Hematopoietic multipotent progenitor cell treated with erythropoietin and hydrocortisone succinate and interleukin-3 and kit ligand, for 4 days (in vitro differentiated cells): ENCODE measurements at places on chromosomes 12 and 14.

GRCh38 chr14:74207943-74208342, 31.3 kb upstream of the VSX2 start:
- peak; percentile 31 for DNase-seq

DNA sequence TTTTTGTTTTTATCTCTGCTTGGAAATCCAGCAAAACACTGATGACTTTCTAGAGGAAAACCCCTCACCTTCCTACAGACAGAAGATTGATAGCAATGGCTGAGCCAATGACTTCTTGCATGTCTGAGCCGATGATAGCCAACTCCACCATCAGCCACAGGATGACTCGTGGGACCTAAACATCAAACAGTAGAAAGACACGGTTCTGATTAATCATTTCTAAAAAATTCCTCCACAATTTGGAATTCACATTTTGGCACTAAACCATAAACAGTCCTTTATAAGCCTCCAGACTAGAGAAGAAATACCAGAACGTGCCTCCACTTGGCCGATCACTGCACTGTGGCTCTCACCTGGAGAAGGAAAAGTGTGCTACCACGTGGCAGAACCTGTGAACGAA, 25.9 kb downstream of the SLC11A2 start:
- no peak for DNase-seq

DNA sequence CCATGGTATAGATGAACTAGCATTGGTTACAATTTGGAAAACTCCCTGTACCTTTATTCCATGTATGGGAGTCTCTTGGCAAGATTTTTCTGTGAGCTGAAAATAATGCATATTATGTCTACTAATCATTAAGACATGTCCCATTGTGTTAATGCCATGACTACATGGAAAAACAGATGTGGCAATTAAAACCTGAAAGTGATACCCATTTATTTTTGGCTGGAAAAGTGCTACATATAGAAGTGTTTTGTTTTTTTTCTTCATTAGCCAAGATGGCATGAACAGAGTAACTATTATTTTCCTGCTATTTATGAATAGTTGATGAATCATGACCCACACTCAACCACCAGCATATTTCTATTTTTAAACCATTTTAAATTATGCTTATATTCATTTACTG, 58.2 kb downstream of the ALG10B start:
- no peak for DNase-seq

GRCh38 chr12:10331642-10332239, 24.1 kb downstream of the KLRD1 start:
- DNase-seq, result peak; percentile 83

- DNase-seq, result peak; percentile 4
Observed at GRCh38 chr14:98131406-98131805, 1140.6 kb downstream of the BCL11B start.

DNA sequence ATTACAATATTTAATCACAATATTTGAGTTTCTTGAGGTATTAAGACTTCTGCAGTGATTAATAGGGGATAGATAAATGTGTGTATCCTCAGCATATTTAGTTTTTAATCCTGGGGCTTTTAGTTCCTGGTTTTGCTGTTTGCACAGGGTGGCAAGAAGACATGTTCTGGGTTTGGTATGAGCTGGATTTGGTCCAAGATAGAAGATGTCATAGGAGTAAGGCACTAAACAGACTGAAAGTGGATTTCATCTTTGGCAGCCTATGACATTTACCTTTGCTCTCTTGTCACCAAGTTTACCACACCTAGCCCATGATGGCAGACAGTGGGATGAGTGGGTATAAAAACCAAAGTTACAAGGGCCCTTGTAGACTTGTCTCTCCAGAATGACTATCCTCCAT, 168.2 kb downstream of the LRRK2 start:
- DNase-seq, result no peak

DNA sequence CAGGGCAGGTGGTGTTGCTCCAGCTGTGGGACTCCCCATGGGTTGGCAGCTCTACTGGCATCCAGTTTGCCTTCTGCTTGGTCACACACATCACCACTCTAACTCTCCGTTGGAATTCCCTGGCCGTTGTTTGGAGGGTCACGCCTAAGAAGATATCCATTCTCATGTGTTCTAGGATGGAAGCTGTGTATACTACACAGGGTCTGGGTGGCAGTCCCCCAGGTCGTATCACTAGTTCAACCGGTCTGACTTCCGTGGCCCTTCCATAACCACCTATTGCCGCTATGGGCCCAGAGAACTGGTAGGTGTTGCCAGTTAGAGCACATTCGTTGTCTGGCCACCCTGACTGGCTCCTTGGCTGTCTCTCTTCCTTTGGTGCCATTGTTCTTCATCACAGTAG, 456.3 kb downstream of the TMEM121 start:
- no peak for DNase-seq

- no peak for DNase-seq
Observed at GRCh38 chr12:117026343-117026742, 72.9 kb downstream of the TESC start.

GRCh38 chr12:43812926-43813325, 6.8 kb upstream of the TWF1 start:
- DNase-seq, result no peak

GRCh38 chr12:69951108-69951507, 126.1 kb downstream of the MYRFL start:
- DNase-seq, result no peak

- DNase-seq, result no peak
Observed at GRCh38 chr12:63963868-63964267, 119.4 kb downstream of the SRGAP1 start.

GRCh38 chr12:132493482-132494178, 3.7 kb downstream of the FBRSL1 start:
- DNase-seq, result no peak

GRCh38 chr14:70050136-70050535, 138.6 kb downstream of the SLC8A3 start:
- DNase-seq, result no peak

DNA sequence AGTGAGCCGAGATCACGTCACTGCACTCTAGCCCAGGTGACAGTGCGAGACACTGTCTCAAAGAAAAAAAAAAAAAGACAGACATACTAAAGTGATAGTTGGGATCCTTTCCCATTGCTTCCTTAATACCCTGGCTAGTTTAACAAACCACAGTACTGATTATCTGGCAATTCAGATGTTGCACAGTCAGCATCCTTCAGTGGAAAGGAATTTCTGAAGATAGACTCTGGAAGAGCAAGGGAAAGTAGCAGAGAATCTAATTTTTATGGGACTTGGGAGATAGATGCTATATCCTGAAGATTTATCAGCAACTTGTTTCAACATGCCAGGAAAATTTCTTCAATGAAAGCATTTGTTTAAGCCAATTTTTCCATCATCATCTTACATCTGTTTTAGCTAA, 6.5 kb upstream of the PPFIBP1 start:
- DNase-seq, result no peak

- DNase-seq, result no peak
Observed at GRCh38 chr12:47995981-47996401, 8.3 kb downstream of the COL2A1 start.

GRCh38 chr12:46983959-46984841, 95.2 kb upstream of the PCED1B start:
- DNase-seq, result peak; percentile 67

DNA sequence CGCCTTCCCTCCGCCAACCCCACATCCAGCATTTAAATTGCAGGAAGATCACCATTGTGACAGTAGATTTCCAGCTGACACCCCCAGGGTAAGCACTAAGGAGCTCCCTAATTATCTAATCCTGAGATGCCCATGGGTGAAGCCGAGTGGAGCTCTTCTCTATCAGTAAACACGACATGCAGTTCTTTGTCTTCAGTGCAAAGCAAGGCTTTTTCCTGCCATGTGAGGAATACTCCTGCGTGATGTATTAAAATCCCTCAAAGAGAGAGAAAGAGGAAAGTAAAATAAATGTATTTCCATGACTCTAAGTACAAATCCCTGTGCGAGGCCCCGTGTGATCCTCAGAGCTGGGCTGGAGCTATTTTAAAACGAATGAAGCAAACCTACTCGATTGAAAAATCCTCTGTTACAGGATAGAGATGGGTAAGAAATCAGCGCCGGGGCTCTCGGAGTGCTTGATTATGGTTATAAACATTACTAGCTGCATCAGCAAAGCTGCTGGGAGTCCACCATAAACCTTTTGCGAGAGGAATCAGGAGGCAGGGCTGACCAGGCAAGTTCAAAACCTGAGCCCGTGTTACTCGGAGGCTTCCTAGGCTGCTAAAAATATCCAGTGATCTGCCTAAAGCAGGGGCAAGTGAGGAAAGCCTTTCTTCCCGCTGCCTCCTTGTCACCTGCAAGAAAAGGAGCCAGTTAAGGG, 61.5 kb downstream of the MAP1LC3B2 start:
- DNase-seq, result no peak

GRCh38 chr12:51832354-51833107, 16.0 kb downstream of the FIGNL2 start:
- DNase-seq, result peak; percentile 71

GRCh38 chr12:76909290-76909689, 30.5 kb upstream of the CSRP2 start:
- DNase-seq, result no peak

DNA sequence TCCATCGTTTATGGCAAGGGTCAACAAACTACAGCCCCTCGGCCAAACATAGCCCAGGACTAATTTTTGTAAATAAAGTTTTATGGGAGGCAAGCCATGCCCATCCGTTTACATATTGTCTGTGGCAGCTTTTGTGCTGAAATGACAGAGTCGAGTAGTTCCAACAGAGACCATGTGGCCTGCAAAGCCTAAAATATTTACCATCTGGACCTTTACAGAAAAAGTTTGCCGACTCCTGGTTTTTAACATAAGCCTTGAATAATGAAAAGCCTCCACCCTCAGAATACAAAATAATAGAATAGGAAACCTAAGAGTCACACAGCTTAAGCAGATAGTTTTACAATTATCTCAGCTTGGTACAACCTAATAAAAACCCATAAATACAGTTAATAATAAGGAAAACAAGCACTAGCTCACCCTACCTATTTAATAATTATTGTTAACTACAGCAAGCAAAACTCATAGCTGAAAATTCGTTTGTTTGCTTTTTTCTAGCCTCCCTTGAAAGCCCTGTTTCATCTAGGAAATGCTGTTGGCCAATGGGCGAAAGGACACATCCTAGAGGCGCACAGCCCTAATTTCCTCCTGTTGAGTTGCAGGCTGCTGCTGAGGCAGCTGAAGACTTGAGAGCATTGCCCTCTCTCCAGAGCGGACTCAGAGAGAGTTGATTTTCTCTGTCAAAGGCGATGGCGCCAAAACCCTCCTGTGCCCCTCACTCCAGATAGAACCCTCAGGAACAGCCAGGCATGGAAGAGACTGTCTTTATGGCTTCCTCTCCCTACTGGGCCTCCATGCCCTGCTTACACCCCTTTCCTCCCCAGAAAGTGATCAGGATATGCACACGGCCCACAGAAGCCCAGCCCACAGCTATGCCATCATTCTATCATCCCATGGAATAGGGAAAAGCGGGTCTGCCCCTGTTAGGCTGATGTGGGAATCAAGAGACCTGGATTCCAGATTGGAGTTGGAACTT, 107.2 kb downstream of the DPF3 start:
- DNase-seq, result no peak

DNA sequence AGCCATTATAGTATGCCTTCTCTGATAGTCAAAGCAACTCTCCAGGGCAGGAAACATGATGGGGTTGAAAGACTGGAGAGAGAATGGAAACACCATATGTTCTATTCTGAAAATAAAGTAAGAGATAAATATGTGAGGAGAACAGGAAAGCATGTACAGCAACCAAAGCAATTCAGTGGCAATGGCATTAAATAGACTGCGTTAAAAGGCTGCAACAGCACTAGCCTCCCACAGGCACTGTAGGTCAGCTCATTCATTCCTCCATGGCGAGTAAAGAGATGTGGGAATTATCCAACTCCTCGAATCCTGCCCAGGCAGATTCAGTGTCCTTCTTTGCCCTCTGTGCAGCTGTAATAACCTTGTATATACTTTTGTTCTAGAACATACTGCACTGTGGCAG, 43.8 kb downstream of the ANO6 start:
- DNase-seq, result no peak

DNA sequence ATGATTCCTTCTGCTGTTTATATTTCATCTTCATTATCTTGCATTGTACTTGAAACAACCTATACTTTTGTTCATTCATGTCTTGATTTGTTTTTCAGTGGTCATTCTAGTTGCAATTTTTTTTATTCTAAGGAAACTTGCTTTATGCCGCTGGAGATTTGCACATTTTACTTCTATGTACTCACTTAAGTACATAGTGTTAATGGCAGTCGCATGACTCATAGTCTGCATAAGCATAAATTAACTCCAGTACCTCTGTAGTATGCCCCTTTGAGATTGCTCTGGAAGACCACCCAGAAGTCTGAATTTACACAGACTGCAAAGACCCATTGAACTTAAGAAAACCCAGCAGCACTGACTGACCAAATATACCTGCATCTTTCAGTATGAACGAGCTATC, 77.0 kb downstream of the MSRB3 start:
- DNase-seq, result no peak

- no peak for DNase-seq
Observed at GRCh38 chr14:50069325-50069724, 47.0 kb downstream of the VCPKMT start.

GRCh38 chr12:108102363-108102762, 26.7 kb upstream of the WSCD2 start:
- peak; percentile 49 for DNase-seq

DNA sequence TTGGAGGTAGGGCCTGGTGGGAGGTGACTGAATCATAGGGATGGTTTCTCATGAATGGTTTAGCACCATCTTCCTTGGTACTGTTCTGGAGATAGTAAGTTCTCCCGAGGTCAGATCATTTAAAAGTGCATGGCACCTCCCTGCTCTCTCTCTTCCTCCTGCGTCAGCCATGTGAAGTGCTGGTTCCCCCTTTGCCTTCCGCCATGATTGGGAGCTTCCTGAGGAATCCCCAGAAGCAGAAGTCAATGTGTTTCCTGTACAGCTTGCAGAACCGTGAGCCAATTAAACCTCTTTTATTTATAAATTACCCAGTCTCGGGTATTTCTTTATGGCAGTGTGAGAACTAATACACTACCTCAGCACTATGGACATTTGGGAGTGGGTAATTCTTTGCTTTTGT, 4.8 kb upstream of the LGMN start:
- peak; percentile 33 for DNase-seq
